ENCODE measurements at places on chromosomes 5 and 9.

GRCh38 chr9:136309101-136309801, 5.4 kb upstream of the CCDC187 start:
- no peak for DNase-seq

DNA sequence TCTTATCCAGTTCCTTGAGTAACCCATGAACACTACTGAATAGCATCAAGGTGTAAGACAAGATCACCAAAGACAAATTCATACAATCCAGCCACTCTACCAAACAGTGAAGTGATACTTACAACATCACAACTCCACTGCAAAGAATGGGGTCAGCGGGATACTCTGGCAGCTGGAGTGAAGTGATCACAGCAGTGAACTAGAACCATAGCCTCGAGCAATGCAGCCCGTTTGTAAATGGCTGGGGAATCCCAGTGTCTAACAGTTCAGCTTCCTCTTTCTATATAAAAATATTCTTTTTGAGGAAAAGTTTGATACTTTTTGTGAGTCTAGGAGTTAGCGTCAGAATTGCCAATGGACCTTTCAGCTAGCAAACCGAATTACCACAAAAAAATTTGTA, 515.2 kb downstream of the ZNF608 start:
- DNase-seq, result no peak

- DNase-seq, result no peak
Measured at GRCh38 chr5:127031147-127031862, 947 bp upstream of the MARCHF3 start.

DNA sequence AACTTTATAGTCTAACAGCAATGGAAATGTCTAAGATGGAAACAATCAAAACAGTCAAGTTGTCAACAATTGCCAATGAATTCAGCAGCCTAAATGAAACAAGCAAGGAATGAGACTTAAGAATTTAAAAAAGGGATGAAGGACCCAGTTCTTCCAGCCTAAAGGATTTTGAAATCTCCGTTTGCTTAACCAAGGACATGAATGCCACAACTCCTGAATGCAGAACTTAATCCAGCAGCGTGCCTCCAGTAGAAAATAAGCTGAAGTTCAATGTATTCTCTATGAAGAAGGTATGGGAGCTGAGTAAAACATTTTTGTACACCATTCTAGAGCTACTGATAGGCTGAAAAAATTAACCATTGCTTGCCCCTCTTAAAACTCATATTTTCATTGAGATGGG, 411.3 kb downstream of the ARHGEF28 start:
- no peak for DNase-seq

- DNase-seq, result no peak
Measured at GRCh38 chr9:21385131-21385670, at the start of gene IFNA2. TSS of gene IFNA2 (minus strand) at chr9:21385398. CDS start at chr9:21385329, 69 bp downstream.

DNA sequence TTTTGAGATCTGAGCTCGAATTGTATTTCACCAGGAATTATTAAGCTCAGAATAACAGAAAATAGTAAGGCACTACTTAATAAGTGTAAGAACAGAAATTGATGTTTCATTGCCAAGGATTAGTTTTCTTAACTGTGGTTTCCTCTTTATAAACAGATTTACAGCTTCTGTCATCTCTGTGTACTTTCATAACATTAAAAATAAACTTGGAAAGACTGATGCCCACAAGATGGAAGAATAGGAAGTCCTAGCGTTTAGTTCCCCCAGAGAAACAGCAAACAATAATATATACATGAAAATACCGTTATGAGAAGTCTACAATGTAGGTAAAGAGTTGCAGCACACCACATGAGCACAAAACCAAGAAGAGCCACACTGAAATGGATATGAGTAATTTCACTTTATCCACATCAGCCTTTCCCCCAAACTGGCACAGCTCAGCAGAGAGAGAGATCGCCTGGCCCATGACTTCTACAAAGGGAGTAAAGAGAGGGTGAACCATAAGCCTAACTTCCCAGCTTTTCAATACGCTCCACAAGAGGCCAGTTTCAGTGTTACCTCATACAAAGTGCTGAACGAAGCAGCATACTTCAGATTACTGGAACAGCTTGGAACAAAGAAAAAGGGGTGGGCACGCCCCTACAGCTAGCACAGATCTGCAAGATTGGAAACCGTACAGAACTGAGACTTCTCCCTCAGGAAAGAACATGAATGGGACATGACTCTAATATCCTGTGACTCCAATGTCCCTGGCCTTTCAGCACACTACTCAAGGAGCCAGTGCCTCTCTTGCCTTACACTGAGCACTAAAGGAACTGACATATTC, 75.4 kb downstream of the EMB start:
- no peak for DNase-seq

GRCh38 chr5:105751908-105752307, 1918.8 kb downstream of the EFNA5 start:
- no peak for DNase-seq

DNA sequence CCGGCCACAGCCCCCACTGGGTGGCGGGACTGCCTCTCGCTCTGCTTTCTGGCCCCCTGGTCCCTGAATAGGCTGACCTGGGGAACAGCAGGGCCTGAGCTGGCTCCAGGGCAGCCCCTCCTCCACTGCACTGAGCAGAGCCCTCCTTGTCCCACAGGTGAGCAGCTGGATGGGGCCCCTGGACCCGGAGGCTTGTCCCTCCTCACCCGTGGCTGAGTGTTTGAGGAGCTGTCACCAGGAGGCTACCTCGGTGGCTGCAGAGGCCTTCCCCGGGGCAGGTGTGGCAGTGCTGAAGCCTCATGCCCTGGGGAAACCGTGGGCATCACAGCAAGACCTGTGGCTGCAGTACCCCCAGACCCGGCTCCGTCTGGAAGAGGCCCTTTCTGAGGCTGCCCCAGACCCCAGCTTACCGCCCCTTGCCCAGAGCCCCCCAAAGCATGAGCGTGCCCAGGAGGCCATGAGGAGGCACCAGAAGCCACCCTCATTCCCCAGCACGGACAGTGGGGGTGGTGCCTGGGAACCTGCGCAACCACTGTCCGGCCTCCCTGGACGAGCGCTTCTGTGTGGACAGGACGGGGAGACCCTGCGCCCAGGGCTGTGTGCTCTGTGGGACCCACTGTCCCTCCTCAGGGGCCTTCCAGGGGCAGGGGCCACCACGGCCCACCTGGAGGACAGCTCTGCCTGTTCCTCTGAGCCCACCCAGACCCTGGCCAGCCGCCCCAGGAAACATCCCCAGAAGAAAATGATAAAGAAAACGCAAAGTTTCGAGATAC, 28.5 kb upstream of the LRRC14B start:
- DNase-seq, result no peak

- no peak for DNase-seq
Measured at GRCh38 chr9:94298949-94299599, 29.4 kb downstream of the NUTM2F start.

DNA sequence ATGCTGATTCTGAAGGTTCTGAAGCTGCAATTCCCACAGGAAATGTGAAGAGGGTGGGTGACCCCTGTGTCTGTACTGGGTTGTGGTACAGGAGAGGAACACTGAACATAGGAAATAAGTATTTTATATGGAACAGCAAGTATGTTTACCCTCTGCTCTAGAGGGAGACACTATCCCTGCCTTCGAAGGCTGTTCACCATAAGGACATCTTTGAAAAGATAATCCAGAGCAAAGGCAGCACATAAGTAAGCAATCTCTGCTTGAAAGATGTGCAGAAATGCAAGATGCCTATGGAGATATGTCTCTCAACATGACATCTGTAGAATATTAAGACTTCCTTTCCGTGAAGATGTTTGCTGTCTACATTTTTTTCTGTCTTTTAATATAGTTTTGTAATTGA, 184.4 kb upstream of the EFNA5 start:
- DNase-seq, result no peak

Measured in stimulated activated CD8-positive, alpha-beta memory T cell treated with anti-CD3 and anti-CD28 coated beads, Interleukin-7, amount 100 ng/mL, for 4 hours (primary cell).